ENCODE measurements at places on chromosomes 12 and 14.

DNA sequence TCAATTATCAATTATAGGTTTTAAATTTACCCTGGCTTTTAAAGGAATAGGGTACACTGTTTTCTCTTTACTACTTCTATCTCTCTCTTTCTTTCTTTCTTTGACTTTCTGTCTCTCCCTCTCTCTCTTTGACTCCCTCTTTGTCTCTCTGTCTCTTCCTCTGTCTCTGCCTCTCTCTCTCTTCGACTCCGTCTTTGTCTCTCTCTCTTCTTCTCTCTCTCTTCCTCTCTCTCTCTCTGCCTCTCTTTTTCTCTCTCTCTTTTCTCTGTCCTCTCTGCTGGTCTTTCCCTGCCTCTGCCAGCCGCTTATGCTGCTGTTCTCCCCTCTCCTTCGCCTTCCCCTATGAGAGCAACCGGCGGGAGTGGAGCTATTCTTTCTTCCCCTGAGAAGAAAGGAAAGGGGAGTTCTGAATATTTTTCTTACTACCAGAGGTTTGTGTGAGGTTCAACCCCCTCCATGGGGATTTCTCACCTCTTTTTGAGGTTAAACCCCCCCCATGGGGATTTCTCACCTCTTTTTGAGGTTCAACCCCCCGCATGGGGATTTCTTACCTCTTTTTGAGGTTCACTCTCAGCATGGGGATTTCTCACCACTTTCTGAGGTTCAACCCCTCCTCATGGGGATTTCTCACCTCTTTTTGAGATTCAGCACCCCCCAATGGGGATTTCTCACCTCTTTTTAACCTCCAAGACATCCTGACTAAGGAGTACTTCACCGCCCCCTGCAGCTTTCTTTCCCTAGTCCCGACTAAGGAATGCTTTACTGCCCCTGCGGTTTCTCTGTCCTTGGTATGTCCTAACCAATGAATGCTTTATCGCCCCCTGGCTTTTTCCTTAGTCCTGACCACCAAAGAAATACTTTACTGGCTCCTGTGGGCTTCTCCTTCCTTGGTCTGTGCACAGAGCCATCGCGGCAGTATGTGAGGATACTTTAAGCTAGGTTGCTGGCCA, 27.4 kb upstream of the DDHD1 start:
- DNase-seq, result no peak

DNA sequence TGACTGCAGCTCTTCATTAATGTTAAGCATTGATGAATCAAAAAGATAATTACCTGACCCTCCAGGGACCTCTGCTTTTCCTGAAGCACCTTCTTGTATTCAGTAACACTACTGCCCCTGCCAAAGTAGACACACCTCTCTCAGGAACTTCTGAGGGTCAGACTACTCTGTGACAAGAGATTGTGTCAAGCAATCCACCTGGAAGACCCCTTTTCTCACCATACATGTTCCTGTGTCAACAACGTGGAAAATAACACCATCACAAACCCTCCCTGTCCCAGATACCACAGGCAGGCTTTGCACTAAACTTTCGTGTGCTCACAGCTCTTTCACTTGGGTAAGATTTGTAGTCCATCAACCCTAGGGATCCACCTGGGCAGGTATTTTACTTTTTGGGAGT, 13.2 kb downstream of the KRT76 start:
- DNase-seq, result no peak

- peak; percentile 4 for DNase-seq
Observed at GRCh38 chr14:69819607-69820006, 22.6 kb upstream of the SLC10A1 start.

GRCh38 chr12:14505626-14506596, 61.8 kb downstream of the PLBD1 start:
- DNase-seq, result no peak

GRCh38 chr12:52091061-52091460, 11.6 kb downstream of the SMIM41 start:
- DNase-seq, result no peak

- peak; percentile 97 for DNase-seq
Observed at GRCh38 chr14:59484639-59485175, 390 bp downstream of the JKAMP start.

GRCh38 chr12:38328306-38328895, 11.8 kb downstream of the ALG10B start:
- no peak for DNase-seq

DNA sequence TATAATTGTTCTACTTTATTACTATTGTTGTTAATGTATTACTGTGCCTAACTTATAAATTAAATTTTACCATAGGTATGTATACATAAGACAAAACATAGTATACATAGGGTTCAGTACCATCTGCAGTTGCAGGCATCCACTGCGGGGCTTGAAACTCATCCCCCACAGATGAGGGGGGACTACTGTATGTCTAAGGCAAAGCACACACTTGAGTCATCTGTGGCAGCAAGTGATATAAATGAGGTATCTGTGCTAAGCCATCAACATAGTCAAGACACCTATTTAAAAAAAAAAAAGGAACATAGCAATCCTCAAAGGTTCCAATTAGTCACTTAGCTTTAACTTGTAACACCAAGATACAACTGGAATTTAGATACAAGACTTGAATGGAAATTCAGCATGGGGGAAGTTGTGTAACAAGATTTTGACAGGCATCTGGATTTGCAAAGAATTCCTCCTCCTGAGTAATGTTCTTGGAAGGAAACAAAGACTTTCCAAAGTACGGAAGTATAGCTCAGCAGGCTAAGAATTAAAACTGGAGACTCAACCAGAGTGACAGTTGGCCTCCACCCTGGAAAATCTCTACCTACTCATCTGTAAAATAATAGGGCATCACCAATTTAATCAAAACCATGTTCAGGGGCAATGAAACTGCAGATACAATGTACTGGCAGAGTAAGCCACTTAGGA, 14.9 kb downstream of the DCAF5 start:
- no peak for DNase-seq

GRCh38 chr14:89675590-89675989, 258.6 kb upstream of the FOXN3 start:
- DNase-seq, result no peak

DNA sequence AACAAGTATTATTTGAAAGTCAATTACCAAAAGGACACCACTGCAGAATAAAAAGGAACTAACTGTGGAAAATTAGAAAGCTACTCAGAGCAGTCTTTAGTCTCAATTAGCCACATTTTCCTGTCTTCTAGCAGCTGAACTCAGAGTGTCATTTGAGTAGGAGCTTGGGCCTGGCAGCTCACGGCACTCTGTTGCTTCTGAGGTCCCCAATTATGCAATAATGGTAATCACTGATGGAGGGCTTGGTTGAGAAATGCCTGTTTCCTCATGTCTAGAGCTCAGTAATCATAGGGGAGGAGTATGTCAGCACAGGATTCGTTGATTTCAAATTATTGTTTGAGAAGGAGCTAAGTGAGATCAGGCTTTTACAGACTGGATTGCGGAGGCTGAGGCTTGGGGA, 108.6 kb downstream of the VRK1 start:
- no peak for DNase-seq

DNA sequence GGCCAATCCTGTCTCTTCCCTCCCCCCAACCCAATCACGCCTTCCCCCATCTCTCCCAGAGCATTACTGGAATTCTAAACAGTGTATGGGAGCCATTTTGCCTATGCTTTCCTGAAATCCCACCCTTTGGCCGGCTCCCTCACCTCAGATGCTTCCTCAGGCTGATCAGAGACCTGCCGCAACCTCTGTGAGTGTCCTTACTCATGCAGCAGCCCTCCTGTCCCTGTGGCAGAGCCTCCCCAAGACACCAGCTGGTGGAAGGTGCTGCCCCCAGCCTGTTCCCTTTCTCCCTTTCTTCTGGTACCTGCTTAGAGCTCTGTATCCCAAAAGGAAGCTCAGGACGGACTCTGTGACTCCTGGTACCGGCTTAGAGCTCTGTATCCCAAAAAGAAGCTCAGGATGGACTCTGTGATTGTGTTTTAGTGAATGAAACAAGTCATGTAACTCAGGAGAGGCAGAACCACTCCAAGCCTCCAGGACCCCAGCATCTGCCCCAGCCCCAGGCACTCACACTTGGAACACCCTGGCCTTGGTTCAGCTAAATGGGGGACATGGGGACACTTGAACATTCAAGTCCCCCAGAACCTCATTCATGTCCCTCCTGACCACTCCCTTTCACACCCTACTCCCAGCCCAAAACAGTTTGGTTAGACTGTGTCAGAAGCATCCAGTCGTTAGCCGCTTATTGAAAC, 29.3 kb upstream of the RIN3 start:
- no peak for DNase-seq

DNA sequence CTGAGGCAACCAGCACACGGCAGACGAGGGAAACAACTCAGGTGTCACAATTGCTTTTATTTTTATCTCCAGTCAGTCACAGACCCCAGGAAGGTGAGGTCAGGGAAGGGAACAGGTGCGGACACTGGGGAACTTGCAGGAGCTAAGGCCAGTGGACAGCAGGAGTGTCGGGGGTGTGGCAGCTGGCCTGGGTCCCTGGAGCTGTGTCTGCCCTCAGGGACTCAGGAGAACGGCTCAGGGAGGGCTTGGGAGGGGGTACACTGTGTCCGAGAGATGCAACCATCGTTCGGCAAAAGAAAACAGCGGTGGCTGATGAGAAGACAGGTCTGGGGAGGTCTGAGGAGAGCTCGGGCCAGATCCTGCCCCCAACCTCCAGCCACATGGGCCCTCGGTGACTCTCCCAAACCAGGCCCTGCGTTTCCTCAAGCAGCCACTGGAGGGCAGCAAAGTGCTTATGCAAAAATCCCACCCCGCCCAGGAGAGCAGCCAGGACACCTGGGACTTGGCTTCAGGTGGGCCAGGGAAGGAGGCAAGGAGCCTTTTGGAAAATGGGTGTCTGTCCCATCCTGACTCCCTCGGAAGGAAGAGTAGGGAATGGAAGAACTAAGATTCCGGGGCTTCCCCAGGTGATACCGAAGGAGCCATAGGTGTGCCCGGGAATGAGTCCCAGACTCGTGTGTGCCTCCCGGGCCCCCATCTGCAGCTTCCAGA, 24.1 kb upstream of the BCDIN3D start:
- DNase-seq, result peak; percentile 74

- no peak for DNase-seq
Observed at GRCh38 chr14:105858676-105859025, 332.3 kb downstream of the TMEM121 start.

DNA sequence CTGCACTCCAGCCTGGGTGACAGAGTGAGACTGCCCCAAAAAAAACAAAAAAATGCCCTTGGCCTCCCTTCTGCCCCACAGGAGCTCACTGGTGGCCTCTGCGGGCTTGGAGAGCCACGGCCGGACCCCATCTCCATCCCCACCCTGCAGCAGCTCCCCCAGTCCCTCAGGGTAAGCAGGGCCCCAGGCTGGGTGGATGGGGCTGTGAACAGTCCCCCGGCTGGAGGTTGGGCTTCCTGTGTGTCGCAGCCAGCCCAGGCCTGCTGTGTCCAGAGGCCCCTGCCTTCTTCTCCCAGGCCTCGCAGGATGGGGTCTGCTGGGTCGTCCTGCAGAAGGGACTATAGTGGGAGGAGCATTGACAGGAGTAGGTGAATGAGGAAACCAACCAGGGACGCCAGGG, 15.4 kb upstream of the PUS1 start:
- DNase-seq, result no peak

DNA sequence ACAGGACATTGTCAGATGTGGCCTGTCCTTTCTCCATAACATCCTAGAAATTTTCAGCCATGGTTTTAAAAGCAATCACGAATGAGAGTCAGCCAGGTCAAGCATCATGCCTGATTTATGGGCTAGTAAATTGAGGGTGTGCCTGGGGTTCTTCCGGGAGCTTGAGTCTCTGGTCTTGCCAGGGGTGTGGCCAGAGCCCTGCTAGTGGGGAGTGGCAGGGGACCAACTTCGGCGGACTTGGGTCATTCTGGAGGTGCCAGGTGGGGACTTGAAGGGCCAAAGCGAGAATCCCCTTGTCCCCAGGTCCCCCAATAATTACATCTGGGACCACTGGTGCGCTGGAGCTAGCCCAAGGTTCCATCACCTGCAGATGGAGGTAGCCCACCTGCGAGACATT, 5.7 kb downstream of the OTUB2 start:
- no peak for DNase-seq

DNA sequence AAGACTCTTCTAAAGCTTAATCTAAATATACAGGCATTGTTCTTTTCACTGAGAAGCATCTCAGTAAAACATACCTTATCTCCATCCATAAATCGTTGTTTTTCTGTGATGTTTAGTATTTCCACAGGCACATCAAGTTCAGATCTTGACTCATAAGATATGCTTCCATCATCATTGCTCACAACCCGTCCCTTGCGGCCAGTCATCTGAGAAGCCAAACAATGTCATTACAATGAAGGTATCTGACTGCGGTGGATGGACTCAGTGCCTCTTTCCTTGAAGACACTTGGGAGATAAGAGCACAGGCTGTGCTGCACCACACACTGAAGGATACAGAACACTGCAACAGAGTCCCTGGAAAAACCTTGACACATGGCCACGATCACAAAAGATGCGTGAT, 44.8 kb downstream of the SBNO1 start:
- no peak for DNase-seq

DNA sequence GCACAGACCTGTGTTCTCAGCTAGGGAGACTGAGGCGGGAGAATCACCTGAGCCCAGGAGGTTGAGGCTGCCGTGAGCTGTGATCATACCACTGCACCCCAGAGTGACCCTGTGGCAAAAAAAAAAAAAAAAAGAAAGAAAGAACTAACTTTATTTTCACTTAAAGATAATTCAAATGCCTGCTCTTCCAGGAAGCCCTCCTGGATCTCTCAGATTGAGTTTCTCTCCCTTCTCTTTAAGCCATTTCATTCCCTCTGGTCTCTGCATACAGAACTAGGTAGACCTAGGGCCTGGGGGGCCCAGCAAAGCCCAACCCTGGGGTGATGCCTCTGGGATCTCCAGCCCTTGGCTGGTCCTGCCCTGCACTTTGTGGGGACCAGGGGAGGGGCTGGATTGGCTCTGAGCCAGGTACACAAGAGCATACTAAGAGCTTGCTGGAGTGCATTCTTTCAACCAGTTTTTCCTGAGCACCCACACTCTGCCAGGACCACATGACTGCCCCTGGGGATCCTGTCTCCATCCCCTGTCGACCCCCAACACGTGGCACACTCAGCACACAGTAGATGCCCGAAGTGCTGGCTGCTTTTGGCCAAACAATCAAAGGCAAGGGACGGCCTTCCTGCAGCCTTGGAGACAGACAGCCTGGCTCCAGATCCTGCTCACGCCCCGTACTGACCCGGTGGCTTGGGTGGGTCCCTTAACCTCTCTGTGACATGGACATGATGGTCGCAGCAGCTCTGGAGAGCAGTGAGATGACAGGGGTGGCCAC, 52.7 kb downstream of the CYP46A1 start:
- DNase-seq, result no peak

DNA sequence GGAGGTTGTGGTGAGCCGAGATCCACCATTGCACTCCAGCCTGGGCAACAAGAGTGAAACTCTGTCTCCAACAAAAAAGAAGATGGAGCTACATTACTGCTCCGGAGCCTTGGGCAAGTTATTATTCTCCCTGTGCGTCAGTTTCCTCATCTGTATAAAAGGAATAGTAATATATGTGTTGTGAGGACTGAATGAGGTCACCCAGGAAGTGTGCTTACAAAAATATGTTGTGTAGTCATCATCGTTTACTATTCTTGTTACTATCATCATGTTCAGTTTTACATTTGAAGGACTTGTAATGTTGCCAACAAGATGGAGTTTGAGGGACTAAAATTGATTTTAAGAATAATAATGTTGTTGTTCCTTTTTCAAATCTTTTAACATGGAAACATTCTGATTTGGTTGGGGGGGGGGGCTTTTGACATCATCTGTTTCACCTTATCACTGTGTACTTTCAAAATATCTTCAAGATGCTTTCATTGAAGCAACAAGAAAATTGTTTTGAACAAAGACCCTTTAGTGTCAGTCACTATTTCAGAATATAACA, 156.8 kb downstream of the PDE3A start:
- no peak for DNase-seq

All from right kidney (tissue), 9 donors.